ENCODE measurements at places on chromosomes 7 and 10. TPM values are rescaled to one million over a fixed set of nuclear protein-coding genes. Genes with fewer than 3 reads are reported as not detected.

Gene ATG9B
- 1.8 TPM for total RNA-seq

Gene VSTM4
- 1.2 TPM for total RNA-seq

Gene SLC26A5
- not detected for total RNA-seq

Gene CNTNAP2
- 110 TPM for total RNA-seq

Gene SORCS3
- 0.34 TPM for total RNA-seq

Gene TOMM7
- 75.4 TPM for total RNA-seq

Gene PKD2L1
- total RNA-seq, result not detected

Gene TBXAS1
- not detected for total RNA-seq

Gene CALHM1
- total RNA-seq, result 0.06 TPM

Gene NUTM2E
- 0.09 TPM for total RNA-seq

Gene SPDYE6
- total RNA-seq, result not detected

Gene TMEM213
- total RNA-seq, result not detected

Gene MYH16
- total RNA-seq, result not detected

GRCh38 chr10:45461034-45461433, 87.0 kb downstream of the ALOX5 start:
- H3K27ac ChIP-seq, result no peak overlapping the region
- H3K36me3 ChIP-seq, result no peaks in the 10 kb centered on the region
- H3K4me3 ChIP-seq, result no peak overlapping the region
- DNase-seq, result no peak

DNA sequence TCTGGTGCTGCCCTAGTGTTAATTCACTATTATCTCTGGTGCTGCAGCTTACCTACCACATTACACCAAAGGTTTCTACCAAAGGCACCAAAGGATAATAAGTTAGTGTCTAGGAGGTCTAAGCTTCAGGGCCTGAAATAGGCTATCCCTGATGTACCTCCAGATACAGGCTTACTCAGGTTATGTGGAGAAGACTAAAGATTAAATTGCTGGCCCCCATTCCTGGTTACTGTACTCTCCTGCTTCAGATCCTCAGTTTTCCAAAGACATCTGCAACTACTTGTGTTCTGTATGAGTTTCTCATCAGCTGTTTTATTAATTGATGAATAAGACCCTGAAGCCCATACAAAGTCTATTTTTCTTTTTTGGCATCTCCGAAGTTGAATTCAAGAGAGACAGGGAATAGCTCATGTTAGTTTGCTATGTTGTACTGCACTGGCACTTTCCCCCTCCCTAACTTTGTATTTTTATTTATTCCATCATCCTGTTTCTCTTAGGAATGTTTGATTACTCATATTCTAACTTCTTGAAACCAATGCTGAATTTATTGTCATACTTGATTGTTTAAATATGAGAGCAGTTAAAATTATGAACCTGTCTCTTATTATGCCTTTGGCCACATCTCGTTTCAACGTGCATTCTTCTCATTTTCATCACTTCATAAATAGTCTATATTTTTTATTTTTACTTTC, 85.9 kb downstream of the PON1 start:
- no peak overlapping the region for H3K27ac ChIP-seq
- no peaks in the 10 kb centered on the region for H3K36me3 ChIP-seq
- DNase-seq, result no peak
- H3K4me1 ChIP-seq, result no peaks in the 10 kb centered on the region
- H3K27me3 ChIP-seq, result no peaks in the 10 kb centered on the region

DNA sequence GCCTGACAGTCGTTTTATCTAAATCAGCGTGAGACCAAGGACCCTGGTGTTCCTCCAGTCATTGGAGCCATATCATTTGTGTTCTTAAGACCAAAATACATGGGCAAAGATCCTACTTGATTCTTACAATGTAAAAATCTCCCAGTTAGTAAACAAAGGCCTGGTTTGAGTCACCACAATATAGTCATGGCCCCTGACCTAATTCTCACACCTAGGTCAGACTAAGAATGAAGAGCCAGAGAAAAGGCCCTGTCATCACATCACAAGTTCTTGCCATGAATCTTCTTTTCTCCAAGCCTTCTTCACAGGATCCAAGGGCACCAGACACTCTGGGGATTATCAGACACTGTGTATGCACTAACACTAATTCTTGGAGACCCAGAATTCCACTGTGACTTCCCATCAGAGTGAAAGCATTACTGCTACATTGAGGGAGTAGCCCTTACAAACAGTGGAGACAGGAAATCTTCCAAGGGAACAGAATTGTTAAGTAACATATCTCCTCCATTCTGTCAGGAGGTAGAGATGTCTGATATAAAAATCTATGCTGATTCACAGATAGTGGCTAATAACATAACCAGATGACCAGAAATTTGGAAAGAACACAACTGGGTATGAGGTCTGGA, 7.6 kb upstream of the ERVW-1 start:
- no peaks in the 10 kb centered on the region for H3K4me1 ChIP-seq
- no peak overlapping the region for H3K27ac ChIP-seq
- H3K36me3 ChIP-seq, result no peaks in the 10 kb centered on the region
- H3K4me3 ChIP-seq, result no peak overlapping the region

GRCh38 chr7:81161451-81162075, 242.7 kb upstream of the SEMA3C start:
- no peak overlapping the region for H3K27ac ChIP-seq
- H3K36me3 ChIP-seq, result no peaks in the 10 kb centered on the region
- peaks cover 21% of the 10 kb centered on the region for H3K4me1 ChIP-seq
- no peak overlapping the region for H3K4me3 ChIP-seq
- H3K27me3 ChIP-seq, result no peaks in the 10 kb centered on the region
- no peak for DNase-seq

- no peak for DNase-seq
- no peaks in the 10 kb centered on the region for H3K27me3 ChIP-seq
- H3K4me3 ChIP-seq, result no peak overlapping the region
- no peak overlapping the region for H3K27ac ChIP-seq
Measured at GRCh38 chr7:157276731-157277562, 59.9 kb upstream of the DNAJB6 start.

DNA sequence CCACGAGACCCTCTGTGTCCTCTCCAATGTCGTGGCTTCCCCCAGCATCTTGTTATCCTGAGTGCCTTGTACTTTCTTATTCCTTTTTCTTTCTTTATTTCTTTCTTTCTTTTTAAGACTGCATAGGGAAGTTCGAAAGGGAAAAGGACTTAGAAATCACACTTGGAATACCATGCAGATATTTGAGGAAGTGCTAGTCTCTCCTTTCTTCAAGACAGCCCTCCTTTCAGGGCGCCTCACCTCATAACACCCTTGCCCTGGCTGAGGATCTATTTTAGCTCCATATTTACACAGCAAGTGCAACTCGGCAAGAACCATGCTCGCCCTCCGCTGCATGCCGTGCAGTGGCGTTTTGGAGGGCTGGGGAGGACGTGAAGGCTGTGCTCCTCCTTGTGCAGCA, 232.3 kb upstream of the GLI3 start:
- H3K4me1 ChIP-seq, result no peaks in the 10 kb centered on the region
- H3K4me3 ChIP-seq, result no peak overlapping the region
- no peaks in the 10 kb centered on the region for H3K27me3 ChIP-seq
- no peaks in the 10 kb centered on the region for H3K36me3 ChIP-seq
- no peak overlapping the region for H3K27ac ChIP-seq

GRCh38 chr7:99189222-99189621, 18.7 kb downstream of the KPNA7 start:
- no peak overlapping the region for H3K27ac ChIP-seq
- no peaks in the 10 kb centered on the region for H3K27me3 ChIP-seq
- H3K4me1 ChIP-seq, result no peaks in the 10 kb centered on the region
- no peak for DNase-seq
- H3K4me3 ChIP-seq, result no peak overlapping the region
- no peaks in the 10 kb centered on the region for H3K36me3 ChIP-seq

DNA sequence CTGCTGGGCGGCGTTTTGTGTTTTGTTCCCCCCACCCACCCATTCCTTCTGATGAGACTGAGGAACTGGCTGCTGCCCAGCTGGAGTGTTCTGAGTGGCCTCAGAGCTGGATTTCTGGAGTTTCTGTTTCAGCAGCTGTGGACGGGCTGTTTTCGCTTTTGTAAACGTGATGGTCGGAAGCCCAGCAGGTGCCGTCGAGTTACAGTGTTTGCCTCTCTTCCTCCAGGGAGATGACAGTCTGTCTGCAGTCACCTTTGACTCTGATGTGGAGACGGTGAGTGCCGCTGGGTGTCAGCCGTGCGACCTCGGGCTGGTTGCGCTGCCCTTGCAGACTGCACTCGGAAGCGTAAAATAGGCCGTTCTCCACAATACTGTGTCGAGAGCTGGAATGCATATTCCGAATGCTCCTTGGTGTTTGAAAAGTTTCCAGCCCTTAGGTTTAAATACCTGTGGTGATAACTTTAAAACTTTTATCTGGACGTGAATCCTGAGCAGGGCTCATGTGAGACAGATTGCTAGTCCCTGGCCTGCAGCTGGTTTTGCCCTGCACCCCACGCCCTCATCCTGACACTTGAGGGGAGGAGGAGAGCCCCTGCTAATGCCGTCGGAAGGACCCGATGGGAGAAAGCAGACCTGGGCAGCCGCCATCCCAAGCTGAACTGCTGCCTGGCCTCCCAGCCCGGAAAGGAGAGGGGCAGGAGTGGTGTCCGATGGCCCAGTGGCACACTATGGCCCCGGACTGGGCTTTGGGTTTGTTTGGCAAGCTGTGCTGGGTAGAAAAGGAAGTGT, 8.3 kb downstream of the IQCE start:
- no peaks in the 10 kb centered on the region for H3K36me3 ChIP-seq
- H3K4me3 ChIP-seq, result no peak overlapping the region
- DNase-seq, result no peak
- H3K27me3 ChIP-seq, result no peaks in the 10 kb centered on the region
- H3K4me1 ChIP-seq, result peaks cover 32% of the 10 kb centered on the region

DNA sequence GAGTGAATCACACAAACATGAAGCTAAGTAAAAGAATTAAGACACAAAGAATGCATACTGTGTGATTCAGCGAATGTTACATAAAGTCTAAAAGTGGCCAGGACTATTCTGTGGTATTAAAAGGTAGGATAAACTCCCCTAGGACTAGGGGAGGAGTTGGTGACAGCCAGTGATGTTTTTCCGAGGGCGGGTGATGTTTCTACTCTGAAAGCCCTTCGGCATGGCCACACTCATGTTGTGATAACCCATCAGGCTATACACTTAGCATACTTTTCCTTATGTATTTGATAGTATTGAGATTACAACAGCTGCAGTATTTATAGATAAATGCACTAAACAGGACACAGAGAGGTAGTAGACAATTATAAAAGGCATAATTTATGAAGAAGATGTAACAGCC, 15.8 kb upstream of the CYP2E1 start:
- no peak overlapping the region for H3K4me3 ChIP-seq
- no peak for DNase-seq
- no peak overlapping the region for H3K27ac ChIP-seq
- no peaks in the 10 kb centered on the region for H3K27me3 ChIP-seq
- H3K4me1 ChIP-seq, result no peaks in the 10 kb centered on the region

- H3K4me1 ChIP-seq, result peaks cover 23% of the 10 kb centered on the region
- DNase-seq, result no peak
- no peak overlapping the region for H3K4me3 ChIP-seq
- H3K27me3 ChIP-seq, result peaks cover 15% of the 10 kb centered on the region
- no peak overlapping the region for H3K27ac ChIP-seq
Measured at GRCh38 chr10:133104963-133105640, 17.4 kb downstream of the ADGRA1 start.

DNA sequence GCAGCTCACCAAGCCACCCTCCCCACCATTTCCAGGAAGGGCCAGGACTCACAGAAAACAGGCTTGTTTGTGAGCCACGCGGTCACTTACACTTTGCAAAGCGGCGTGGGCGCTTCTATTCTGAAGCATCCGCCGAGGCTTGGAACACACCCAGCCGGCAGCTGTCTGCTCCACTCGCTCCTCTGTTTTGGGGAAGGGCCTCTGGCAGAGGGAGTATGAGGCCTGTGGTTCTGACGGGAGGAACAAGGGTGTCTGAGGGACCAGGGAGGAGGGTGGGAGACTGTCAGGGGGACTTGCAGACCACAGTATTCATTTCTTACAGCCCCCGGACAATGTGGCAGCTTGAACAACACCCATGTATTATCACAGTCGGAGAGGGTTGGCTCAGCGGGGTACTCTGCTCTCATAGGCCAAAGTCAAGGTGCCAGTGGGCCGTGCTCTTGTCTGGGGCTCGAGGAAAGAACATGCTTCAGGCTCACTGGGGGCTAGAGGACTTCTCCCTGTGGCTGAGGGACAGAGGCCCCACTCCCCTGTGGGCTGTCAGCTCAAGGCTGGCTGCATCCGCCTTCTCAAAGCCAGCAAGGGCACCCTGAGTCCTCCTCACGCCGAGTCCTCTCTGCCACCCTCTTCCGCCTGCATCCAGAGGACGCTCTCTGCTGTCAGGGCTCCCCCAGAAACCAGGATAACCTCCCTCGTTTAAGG, 60.4 kb upstream of the FAM20C start:
- no peaks in the 10 kb centered on the region for H3K4me1 ChIP-seq
- no peak overlapping the region for H3K4me3 ChIP-seq
- no peak overlapping the region for H3K27ac ChIP-seq
- no peak for DNase-seq

DNA sequence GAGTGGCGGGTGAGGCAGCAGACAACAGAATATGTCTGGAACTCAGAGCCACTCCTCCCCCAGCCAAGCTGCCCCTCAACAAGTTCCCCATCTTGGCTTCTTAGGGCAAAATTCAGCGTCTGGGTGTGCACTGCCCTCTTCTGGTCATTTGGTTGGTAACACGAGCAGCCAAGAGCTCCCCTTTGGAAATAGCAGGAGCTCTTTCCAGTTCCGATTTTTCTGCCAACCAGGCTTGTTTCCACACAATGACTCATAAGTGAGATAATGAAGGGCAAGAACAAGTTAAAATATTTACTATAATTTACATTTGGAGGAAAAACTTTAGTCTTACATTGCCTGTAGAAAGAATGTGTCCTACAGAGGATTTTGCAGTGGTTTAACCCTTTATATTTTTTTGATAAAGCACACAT, 70.5 kb downstream of the ADCYAP1R1 start:
- H3K36me3 ChIP-seq, result no peaks in the 10 kb centered on the region
- H3K4me3 ChIP-seq, result no peak overlapping the region
- no peak overlapping the region for H3K27ac ChIP-seq
- DNase-seq, result peak; percentile 82

DNA sequence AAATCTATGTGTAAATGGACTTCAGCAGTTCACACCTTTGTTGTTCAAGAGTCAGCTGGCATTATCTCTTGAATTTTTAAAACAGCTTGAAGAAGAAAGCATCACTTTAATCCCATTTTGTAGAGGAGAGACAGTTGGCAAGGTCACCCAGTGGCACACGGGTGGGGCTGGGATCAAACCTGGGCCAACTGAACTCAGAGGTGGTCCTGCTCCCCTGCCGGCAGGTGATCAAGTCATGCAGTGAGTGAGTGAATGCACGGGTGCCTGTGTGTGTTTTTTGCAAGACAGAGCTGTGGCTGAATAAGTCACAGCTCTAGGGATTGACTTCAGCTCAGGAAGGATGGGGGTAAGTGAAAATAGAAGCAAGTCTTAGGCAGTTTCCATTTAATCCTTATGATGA, 9.5 kb downstream of the GHRHR start:
- no peak overlapping the region for H3K27ac ChIP-seq
- H3K36me3 ChIP-seq, result no peaks in the 10 kb centered on the region
- H3K4me3 ChIP-seq, result no peak overlapping the region
- DNase-seq, result no peak

- peak within 1 kb of the TSS; percentile 1 for H3K27ac ChIP-seq
- H3K4me3 ChIP-seq, result peak within 1 kb of the TSS; percentile 72
- DNase-seq, result peak; percentile 55
- peaks cover 33% of the 10 kb centered on the region for H3K4me1 ChIP-seq
Measured at GRCh38 chr10:88990384-88991160, at the start of gene FAS. Gene FAS, plus strand, starts transcription at chr10:88990798. Its CDS starts 79 bp downstream, at chr10:88990877.

- DNase-seq, result peak; percentile 76
- H3K4me1 ChIP-seq, result peaks cover 6% of the 10 kb centered on the region
- no peak overlapping the region for H3K27ac ChIP-seq
- H3K27me3 ChIP-seq, result peaks cover 45% of the 10 kb centered on the region
- no peaks in the 10 kb centered on the region for H3K36me3 ChIP-seq
Measured at GRCh38 chr7:147432079-147432478, 1158.5 kb upstream of the C7orf33 start.

Measured in neural progenitor cell (in vitro differentiated cells).